Spinal cord (tissue), 10 donors: ENCODE measurements at places on chromosomes 2 and 18.

DNA sequence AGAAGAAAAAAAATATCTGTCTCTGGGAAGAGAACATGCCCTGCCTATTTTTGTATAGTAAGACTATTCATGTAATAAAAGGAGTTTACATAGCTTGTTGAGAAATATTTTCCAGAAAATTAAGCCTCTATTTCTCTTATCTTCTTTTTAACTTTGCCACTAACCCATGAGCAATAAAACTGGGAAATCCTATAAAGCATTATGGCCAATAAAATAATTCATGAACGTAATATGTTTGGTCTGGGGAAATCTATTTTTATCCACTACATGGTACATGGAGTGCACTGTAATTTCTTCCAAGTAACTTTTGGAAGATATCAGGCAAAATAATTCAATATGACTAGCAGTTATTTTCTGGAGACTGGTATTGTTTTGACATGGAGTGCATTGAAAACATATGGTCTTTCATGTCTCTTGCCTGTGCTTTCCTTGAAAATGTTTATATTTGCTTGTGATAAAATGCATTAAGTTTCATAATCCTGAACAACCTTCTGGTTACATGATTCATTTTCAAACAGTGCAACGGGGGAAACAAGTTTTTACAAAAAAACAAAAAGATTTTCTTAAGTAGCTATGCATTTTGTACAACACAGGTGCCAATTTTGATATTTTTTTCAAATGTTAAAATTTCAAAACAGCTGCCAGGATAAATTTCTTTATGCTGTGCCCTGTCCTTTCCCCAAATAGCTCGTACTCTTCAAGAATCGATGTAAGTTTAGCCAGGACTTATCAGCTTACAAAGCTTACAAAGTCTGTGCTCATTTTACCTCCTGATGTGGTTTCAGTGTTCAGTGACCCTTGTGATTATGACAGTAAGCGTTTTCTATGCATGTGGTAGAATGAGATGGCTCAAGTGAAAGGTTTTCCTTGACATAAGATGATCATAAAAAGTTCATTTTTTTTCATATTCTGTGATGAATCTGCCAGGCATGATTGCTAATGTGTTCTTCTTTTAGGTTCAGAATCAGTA, 194.5 kb downstream of the UBE2E3 start:
- DNase-seq: no peak

DNA sequence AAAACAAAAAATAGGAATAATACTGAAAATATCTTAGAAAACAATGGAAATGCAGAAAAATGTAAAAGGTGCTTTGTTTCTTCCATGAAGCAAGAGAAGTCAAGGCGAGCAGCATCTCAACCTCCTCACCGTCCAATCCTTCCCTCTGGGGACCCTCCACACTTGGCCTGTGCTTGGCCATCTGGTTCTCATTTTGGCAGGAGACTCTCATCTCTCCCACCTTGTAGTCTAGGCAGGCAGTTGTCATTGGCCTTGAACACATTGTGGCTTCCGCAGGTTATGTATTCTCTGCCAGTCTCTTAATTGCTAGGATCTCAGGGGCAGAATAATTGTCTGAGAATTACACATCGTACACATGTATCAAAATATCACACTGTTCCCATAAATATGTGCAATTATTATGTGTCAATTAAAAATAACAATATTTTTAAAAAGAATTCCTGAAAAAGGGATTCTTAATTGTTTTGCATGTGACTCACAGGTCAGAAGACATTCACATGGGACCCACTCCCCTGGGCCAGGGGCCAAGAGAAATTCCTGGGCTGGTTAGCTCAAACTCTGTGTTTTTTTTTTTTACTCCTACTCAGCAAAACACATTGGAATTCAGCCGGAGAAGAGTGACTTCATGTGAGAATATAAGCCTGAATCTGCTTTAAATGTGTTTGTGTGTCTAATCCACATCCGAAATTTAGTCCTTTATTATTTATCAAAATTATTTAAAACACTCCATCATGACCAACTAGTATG, 14.0 kb upstream of the ANKRD62 start:
- no peak for DNase-seq

DNA sequence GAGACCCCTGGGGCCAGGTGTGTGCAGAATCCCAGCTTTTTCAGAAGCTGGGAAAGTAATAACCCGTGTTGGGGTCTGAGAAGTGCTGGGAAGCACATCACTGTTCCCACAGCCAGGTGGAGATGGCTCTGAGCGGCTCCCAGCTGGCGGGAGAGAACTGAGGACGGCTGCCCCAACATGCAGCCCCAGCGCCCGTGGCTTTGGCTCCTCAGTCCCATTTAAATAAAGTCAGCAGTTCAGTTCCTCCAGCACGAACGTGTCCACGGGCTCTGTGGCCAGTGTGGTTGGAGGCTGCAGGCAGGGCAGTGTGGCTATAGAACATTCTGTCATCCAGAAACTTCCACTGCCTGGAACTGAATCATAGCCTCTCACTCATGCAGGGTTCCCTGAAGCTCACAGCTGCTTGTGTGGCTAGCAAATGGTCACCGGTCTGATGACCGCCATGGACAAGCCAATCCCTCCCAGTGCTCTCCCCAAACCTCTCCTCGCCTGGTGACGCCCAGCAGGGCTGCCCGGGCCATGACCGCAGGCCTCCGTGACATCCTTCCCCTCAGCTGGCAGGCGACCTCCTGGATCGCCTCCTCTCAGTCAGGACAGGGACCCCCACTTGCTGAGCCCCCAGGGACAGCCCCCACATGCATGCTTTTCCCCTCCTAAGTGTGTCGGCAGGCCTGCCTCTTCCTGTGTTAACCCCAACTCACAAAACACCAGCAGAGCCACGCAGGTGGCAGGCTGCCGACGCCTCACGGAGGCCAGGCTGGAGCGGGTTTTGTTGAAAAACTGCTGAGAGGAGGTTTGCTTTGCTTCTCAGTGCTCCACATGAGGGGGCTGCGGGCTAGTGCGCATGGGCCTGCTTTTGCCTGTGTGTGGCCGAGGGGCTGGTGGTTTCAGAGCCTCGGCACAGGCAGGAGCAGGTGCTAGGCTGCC, 1.3 kb downstream of the RTP5 start:
- no peak for DNase-seq

GRCh38 chr18:26908906-26909305, 43.4 kb upstream of the AQP4 start:
- DNase-seq: no peak

DNA sequence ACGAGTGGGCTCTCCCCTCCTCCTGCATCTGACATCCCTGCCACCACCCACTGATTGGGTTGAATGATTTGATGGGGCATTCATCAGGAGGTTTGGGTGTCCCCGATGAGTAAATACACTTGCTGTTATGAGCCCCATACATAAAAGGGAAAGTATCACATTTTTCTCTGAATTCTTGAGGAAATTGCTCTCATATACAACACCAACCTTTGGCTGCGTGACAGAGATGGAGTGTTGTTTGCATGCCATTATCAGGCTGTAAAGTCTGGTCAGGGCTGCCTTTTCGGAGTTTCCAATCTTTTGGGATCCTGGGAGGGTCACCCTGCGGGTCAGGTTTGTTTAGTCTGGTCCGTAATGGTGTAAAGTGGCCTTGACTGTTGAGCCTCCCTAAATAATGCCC, 227.9 kb upstream of the SPRED2 start:
- no peak for DNase-seq

- DNase-seq: no peak
Observed at GRCh38 chr18:48961547-48961946, 10.8 kb upstream of the SMAD7 start.

GRCh38 chr18:29653671-29654215, 1388.8 kb downstream of the DSC3 start:
- DNase-seq: no peak

DNA sequence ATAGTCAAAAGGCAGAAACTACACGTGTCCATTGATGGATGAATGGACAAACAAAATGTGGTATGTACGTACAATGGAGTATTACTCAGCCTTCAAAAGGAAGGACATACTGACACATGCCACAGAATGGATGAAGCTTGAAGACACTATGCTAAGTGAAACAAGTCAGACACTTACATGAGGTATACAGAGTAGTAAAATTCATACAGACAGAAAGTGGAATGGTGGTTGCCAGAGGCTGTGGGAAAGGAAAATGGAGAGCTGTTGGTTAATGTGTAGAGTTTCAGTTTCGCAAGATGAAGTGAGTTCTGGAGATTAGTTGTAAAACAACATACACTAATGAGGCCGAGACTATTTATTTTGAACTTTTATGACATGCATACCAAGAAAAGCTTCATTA, 67.4 kb upstream of the EPB41L3 start:
- DNase-seq: no peak

GRCh38 chr2:231568785-231569435, 23.8 kb upstream of the TEX44 start:
- no peak for DNase-seq

GRCh38 chr2:210452194-210452593, 24.4 kb downstream of the LANCL1 start:
- DNase-seq: no peak

- peak; percentile 70 for DNase-seq
Observed at GRCh38 chr2:6069381-6069780, 377.2 kb downstream of the SOX11 start.

GRCh38 chr2:127027715-127028114, 79.2 kb downstream of the BIN1 start:
- DNase-seq: no peak

DNA sequence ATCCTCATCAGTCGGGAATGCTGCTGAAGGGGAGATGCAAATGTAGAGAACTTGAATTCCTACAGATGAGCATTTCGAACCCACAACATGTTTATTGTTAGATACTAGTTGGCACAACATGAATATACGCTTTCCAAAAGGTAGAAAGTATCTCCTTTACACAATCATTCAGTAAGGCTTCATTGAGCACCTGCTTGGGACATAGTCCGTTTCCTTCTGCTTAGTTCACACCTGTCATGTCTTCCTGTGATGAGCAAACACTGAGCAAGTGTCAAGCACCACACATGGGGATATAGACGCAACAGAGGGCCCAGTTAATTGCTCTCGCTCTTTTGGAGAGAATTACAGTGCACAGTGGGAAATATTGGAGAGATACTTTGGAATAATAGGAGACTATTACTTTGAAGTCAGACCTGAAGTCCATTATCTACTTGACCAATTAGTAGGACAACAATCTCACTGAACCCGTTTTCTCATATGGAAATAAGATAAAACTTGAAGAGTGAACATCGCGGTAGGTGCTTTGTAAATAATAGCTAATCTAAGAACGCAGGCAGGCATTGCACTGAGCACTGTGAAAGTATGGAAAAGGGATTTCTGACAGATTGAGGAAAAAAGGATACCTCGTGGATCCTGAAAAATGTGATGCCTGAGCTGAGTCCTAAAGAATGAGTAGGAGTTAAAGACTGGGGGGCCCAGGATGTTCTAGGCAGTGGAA, 1.2 kb downstream of the CPSF3 start:
- DNase-seq: no peak

DNA sequence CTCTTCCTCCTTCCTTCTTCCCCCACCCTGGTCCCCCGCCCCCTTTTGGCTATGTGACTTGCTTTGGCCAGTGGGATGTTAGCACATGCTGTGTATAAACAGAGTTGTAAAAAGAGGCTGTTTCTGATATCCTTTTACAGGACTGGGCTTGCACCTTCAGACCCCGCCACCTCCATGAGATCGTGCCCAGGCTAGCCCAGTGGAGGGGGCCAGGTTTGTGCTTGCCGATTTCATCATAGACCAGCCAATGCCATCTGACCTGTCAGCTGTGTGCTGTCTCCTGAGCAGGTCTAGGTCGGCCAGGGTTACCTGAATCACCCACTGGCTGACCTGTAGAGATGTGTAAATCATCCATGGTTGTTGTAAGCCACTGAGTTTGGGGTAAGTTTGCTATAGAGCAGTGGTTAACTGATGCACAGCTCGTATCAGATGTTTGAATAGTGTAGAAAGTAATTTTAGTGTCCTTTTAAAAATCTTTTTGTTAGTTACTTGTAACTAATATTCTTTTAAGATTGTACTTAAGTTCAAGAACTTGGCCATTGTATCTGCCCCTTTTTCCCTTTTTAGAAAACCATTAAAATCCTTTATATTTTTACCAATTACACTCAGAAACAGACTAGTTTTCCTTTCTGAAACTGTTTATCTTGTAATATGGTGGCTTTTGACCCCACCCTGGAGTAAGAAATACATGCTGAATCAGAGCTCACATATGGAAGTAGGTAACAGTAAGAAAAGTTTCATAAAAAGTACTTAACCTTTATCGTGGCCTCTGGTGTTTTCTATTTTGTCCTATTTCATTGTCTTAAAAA, 122.0 kb upstream of the MGAT5 start:
- no peak for DNase-seq

GRCh38 chr2:240689975-240690374, 1.7 kb upstream of the AQP12A start:
- DNase-seq: no peak

DNA sequence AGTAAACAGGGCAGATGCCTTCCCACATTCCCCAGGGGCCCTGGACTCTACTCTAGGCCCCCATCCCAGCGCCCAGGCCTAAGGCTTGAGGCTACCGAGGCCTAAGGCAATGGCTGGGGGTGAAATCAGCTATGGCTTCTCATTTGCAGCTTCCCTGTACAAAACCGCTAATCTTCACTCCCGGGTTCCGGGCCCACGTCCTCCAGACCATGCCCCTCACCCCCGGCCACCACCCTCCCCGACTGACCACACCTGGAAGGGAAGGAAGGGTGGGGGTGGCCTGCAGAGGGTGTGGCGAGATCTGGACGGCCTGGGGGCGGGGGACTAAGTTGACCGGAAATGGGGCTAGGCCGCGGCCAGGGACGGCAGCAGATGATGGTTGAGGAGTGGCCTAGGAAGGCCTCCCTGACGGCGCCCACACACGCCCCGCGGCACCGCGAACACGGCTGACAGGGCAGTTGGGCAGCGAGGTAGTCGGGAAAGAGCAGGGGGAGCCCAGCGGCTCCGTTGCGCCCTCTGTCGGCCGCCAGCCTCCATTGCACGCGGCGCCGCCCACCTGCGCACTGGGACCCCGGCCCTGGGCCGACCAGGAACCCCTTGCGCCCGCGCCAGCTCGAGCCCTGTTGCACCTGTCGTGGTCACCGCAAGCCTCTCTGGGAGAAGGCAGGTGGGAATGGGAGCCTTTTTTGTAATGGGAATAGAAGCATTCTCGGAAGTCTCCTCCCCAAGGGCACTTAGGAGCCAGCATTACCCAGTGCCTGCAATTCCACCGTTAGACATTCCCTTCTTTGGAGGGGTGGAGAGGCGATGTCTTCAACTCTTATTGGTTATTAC, 117.1 kb upstream of the STPG4 start:
- DNase-seq: no peak

GRCh38 chr18:7234091-7234490, 3.2 kb downstream of the LRRC30 start:
- no peak for DNase-seq
